ENCODE measurements at places on chromosomes 2 and 18. TPM values are rescaled to one million over a fixed set of nuclear protein-coding genes. Genes with fewer than 3 reads are reported as not detected.

GRCh38 chr18:54968807-54969206 lies 9.5 kb upstream of the CCDC68 start:
- DNase-seq, result no peak
- no peaks in the 10 kb centered on the region for H3K36me3 ChIP-seq
- no peak overlapping the region for H3K4me3 ChIP-seq
- no peak overlapping the region for H3K27ac ChIP-seq

- no peak overlapping the region for H3K4me3 ChIP-seq
- H3K27me3 ChIP-seq, result peaks cover 6% of the 10 kb centered on the region
- H3K4me1 ChIP-seq, result no peaks in the 10 kb centered on the region
- DNase-seq, result no peak
- no peaks in the 10 kb centered on the region for H3K36me3 ChIP-seq
These were observed 11.4 kb downstream of the IL1F10 start for GRCh38 chr2:113079131-113079530.

DNA sequence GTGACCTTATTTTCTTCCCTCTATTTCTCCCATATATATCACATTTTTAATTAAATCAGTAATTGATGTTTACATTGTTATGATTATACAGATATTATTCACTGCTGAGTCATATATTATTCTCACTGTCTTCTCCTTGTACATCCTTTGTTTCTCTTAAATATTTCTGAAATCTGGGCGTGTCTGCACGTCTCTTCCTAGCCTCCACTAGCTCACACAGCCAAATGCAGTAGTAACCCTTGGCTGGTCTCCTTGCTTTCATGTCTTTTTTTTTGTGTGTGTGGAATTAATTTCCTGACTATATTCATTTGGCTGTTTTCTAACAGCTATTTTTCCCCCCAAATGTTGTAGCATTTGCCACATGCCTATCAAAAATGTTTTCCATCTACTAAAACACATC lies 15.8 kb downstream of the CCNYL1 start:
- H3K27me3 ChIP-seq, result no peaks in the 10 kb centered on the region
- no peak overlapping the region for H3K4me3 ChIP-seq
- peak overlapping the region; percentile 41 for H3K27ac ChIP-seq

DNA sequence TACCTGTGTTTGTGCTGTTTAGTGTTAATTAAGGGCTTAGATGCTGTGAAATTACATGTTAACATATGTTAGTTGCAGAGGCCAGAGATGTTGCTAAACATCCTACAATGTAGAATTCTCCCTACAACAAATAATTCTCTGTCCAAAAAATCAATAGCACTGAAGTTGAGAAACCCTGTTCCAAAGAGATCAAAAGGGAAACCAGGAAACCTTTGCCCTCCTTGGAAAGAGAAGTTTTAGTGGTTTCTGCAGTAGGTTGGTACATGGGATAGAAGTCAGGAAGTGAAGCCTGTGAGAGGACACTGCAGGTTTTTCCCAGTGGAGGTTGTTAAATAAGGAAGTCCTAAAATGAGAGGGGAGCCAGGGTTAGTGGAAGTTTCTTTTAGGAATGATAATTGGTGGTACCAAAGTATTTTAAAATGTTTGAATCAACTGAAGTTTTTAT lies 6.3 kb upstream of the RMDN2 start:
- H3K4me1 ChIP-seq, result peaks cover 20% of the 10 kb centered on the region
- H3K27me3 ChIP-seq, result peaks cover 2% of the 10 kb centered on the region

DNA sequence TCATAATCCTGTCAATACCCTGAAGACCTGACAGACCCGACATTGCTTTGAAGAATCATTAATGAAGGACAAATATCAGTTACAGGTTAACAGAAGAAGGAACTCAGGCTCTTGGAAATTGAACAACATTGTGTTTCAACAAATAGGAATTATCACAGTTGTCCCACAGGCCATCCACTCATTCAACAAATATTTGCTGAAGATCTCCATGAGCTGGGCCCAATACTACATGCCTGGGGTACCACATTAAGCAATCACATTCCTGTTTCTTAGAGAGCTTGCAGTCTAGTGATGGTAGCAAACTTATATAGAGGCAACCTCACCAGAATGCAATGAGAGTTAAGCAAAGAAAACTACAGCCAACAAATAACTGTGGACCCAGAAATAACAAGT lies 671.6 kb upstream of the ACVR2A start:
- no peaks in the 10 kb centered on the region for H3K4me1 ChIP-seq
- H3K4me3 ChIP-seq, result no peak overlapping the region
- no peak for DNase-seq
- H3K27me3 ChIP-seq, result no peaks in the 10 kb centered on the region

DNA sequence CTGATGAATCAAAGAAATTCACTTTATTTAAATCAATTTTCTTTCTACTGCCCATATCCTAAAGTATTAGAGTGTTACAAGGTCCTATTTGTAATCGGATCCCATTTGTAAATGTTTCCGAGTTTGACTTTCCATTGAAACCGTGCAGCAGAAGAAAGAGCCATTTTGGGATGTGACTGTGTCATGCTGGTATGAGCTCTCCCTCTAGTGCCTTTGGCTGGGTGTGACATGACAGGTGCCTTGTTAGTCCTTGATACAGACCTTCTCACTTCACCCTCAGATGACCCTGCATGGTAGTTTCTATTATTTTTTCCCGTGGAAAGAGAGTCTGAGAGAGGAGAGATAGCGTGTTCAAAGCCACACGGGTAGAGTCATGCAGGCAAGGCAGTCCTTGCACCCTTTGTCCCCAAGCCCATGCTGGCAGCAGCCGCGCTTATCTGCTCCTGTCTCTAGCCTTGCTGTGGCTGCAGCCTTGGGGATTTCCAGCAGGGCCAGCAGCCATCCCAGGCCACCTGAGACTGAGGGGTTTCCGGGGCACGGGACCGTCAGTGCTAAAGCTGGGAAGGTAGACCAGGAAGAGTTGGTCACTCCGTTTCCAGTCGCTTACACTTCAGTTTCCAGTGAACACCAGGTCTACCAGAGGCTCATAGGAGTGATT lies 21.4 kb downstream of the CHMP1B start:
- H3K4me3 ChIP-seq, result no peak overlapping the region
- H3K36me3 ChIP-seq, result peaks cover 17% of the 10 kb centered on the region
- no peak overlapping the region for H3K27ac ChIP-seq
- no peak for DNase-seq

- H3K4me3 ChIP-seq, result no peak overlapping the region
- H3K36me3 ChIP-seq, result peaks cover 8% of the 10 kb centered on the region
- H3K27ac ChIP-seq, result no peak overlapping the region
- H3K4me1 ChIP-seq, result peaks cover 3% of the 10 kb centered on the region
These were observed 70.6 kb upstream of the ASAP2 start for GRCh38 chr2:9135822-9136558.

Gene CCL20
- not detected for total RNA-seq

GRCh38 chr2:167964650-167965413 lies 282.6 kb downstream of the STK39 start:
- H3K4me1 ChIP-seq, result no peaks in the 10 kb centered on the region
- H3K27me3 ChIP-seq, result peaks cover 4% of the 10 kb centered on the region
- no peak for DNase-seq
- no peak overlapping the region for H3K27ac ChIP-seq

GRCh38 chr2:134683561-134684112 lies 35.2 kb downstream of the TMEM163 start:
- H3K4me1 ChIP-seq, result peaks cover 62% of the 10 kb centered on the region

DNA sequence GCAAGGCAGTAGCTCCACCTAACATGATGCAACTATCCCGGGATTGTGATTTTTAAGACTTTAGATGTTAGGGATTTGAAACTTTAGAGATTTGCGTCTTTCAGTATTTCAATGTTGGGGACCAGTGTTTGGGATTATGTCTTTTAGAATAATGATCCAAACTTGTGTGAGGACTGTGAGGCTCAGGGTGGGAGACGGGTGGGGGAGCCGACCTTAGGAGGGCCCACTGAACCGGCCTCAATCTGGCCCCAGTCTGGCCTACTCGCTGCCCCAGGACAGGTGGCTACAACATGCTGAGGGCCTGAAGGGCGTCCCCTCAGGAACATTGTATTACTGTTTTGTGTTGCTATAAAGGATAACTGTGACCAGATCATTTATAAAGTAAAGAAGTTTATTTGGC lies 10.7 kb downstream of the AMER3 start:
- no peak overlapping the region for H3K4me3 ChIP-seq
- peaks cover 11% of the 10 kb centered on the region for H3K4me1 ChIP-seq
- no peak overlapping the region for H3K27ac ChIP-seq
- H3K27me3 ChIP-seq, result peaks cover 5% of the 10 kb centered on the region

- peaks cover 37% of the 10 kb centered on the region for H3K4me1 ChIP-seq
- H3K36me3 ChIP-seq, result peaks cover 12% of the 10 kb centered on the region
- H3K4me3 ChIP-seq, result no peak overlapping the region
These were observed 15.6 kb upstream of the CEP68 start for GRCh38 chr2:65040400-65041261.

Gene CABLES1
- total RNA-seq, result 24.9 TPM

Gene HOXD8
- total RNA-seq, result 9.3 TPM

Gene C2orf74
- 13.6 TPM for total RNA-seq

DNA sequence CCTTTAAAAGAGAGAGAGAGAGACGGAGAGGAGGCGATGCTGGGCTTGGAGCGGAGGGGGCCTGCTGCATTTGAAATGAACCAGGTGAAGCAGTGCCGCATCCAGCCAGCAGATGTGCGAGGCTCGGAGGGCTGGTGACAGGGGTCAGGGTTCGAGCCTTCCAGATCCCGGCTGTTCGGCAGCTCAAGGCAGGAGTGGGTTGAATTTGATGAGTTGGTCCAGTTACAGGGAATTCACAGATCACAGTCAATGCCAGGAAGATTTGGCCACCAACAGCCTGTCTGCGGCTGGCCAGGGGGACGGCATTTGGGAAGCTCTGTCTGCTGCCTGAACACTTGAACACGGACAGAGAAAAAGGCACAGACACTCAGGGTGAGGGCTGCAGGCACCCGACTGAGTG lies 48.6 kb downstream of the PTGR3 start:
- no peaks in the 10 kb centered on the region for H3K36me3 ChIP-seq
- H3K27me3 ChIP-seq, result peaks cover 5% of the 10 kb centered on the region
- peaks cover 4% of the 10 kb centered on the region for H3K4me1 ChIP-seq
- no peak overlapping the region for H3K27ac ChIP-seq
- H3K4me3 ChIP-seq, result no peak overlapping the region
- DNase-seq, result no peak

DNA sequence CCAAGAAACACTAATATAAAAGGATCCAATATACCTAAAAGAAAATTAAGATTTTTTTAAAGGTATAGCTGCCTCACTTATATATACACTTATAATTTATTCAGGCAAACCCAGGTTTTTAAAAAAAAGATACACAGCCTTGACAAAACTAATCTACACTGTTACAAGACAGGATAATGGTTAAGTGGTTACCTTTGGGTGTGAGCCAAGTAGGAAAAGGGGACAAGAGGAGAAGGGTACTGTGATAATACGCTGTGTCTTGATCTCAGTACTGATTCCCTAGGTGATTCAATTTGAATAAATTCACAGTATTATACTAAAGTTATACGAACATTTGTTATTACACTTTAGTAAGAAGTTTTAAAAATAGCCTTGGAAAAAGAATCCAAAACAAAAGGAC lies 30.6 kb downstream of the KLHL41 start:
- H3K36me3 ChIP-seq, result peaks cover 5% of the 10 kb centered on the region
- H3K4me1 ChIP-seq, result peaks cover 7% of the 10 kb centered on the region
- DNase-seq, result no peak
- no peak overlapping the region for H3K27ac ChIP-seq

GRCh38 chr2:20224164-20224715 lies 690 bp downstream of the SDC1 start:
- H3K27me3 ChIP-seq, result peaks cover 15% of the 10 kb centered on the region
- H3K36me3 ChIP-seq, result no peaks in the 10 kb centered on the region
- no peak overlapping the region for H3K27ac ChIP-seq
- no peaks in the 10 kb centered on the region for H3K4me1 ChIP-seq

Gene NYAP2
- not detected for total RNA-seq

DNA sequence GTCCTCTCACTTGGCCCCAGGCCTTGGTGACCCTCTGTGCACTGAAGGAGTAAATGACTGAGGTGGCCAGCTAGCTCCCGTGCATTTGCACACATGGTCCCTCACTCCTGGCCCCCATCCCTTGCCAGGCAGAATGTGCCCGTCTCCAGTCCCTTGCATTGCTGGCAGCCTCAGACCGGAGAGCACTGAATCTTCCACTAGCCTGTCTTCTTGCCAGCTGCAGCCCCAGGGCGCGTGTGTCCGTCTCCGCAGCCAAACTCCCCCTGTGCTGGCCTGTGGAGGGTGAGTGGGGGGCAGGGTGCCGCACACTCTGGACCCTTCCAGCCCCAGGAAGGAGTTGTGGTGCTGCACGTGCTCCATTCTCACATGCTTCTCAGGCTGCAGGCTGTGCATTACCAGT lies 35.9 kb downstream of the INPP4A start:
- H3K27me3 ChIP-seq, result no peaks in the 10 kb centered on the region
- H3K36me3 ChIP-seq, result no peaks in the 10 kb centered on the region
- DNase-seq, result no peak
- no peak overlapping the region for H3K27ac ChIP-seq
- peaks cover 34% of the 10 kb centered on the region for H3K4me1 ChIP-seq

- H3K27me3 ChIP-seq, result peaks cover 5% of the 10 kb centered on the region
- H3K4me1 ChIP-seq, result peaks cover 14% of the 10 kb centered on the region
- no peak overlapping the region for H3K4me3 ChIP-seq
These were observed 47.7 kb downstream of the OSBPL6 start for GRCh38 chr2:178241844-178242551.

DNA sequence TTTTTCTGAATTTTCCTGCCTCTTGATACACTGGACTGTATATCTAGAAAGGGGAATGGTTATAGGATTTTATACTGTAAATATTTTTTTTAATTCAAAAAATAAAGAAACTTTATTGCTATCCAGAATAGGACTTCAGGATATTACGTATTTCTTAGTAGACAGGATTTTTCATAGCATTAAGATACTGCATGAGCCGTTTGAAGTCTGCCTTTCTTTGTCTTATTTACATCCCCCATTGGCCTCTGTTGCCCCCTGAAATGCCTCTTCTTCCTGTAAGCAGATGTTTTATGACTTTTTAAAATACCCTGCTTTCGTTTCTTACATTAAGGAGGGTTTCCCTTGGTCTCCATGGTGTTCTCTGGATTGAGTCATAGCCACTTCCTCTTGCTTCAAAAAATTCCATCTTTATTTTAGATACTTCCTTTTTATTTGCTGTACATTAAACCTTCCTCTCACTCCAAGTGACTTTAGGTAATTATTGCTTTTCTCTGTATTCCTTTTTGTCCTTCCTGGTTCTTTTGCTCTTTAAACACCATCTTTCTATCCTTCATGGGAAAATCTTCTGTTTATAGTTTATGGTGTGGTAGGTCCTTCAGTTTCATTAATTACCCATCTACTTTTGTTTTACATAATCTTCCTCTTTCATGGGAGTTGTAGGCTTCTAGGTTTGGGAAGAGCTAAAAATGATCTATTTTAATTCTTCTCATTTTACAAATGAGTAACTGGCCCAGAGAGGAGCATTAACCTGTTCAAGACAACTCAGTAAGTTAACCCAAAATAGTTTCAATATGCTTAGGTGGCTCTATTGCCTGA lies 72.6 kb downstream of the ZNF532 start:
- H3K27me3 ChIP-seq, result peaks cover 5% of the 10 kb centered on the region
- H3K4me3 ChIP-seq, result no peak overlapping the region
- no peak overlapping the region for H3K27ac ChIP-seq
- H3K4me1 ChIP-seq, result peaks cover 2% of the 10 kb centered on the region

Gene CCDC195
- not detected for total RNA-seq

GRCh38 chr2:191533693-191534180 lies 144.2 kb upstream of the NABP1 start:
- no peaks in the 10 kb centered on the region for H3K36me3 ChIP-seq
- H3K4me3 ChIP-seq, result no peak overlapping the region
- DNase-seq, result no peak
- H3K27me3 ChIP-seq, result peaks cover 1% of the 10 kb centered on the region
- no peak overlapping the region for H3K27ac ChIP-seq
- H3K4me1 ChIP-seq, result peaks cover 7% of the 10 kb centered on the region
